ENCODE measurements at places on chromosomes 7 and 10. TPM values are rescaled to one million over a fixed set of nuclear protein-coding genes. Genes with fewer than 3 reads are reported as not detected.

The KLF14 gene
- 0.03 TPM for total RNA-seq

The GBX1 gene
- not detected for total RNA-seq

The KLLN gene
- total RNA-seq = 0.66 TPM

The KCND2 gene
- total RNA-seq = not detected

The OR6V1 gene
- total RNA-seq = not detected

The SLC26A3 gene
- not detected for total RNA-seq

The NODAL gene
- total RNA-seq = not detected

The ANKRD2 gene
- total RNA-seq = 4.7 TPM

The HPSE2 gene
- total RNA-seq = not detected

The AUTS2 gene
- total RNA-seq = 3.0 TPM

The ANXA8 gene
- total RNA-seq = 34.4 TPM

The SPDYE5 gene
- total RNA-seq = not detected

The APBB1IP gene
- 9.1 TPM for total RNA-seq

Measured in A549 treated with CORT108297 at 1 μM for 4 hours (cell line).